ENCODE measurements at places on chromosomes 13 and 19. TPM values are rescaled to one million over a fixed set of nuclear protein-coding genes. Genes with fewer than 3 reads are reported as not detected.

NRTN gene
- 1.6 TPM for total RNA-seq

GNG7 gene
- total RNA-seq = 0.08 TPM

ZNF729 gene
- total RNA-seq = not detected

KIR3DL1 gene
- total RNA-seq = not detected

VSTM2B gene
- total RNA-seq = not detected

ZNF101 gene
- 5.7 TPM for total RNA-seq

FFAR2 gene
- 0.02 TPM for total RNA-seq

ZNF578 gene
- not detected for total RNA-seq

ZNF382 gene
- total RNA-seq = 0.10 TPM

PSENEN gene
- total RNA-seq = 272 TPM

SHISA7 gene
- not detected for total RNA-seq

RFPL4AL1 gene
- 0.17 TPM for total RNA-seq

METTL21C gene
- total RNA-seq = not detected

B3GNT3 gene
- total RNA-seq = 4.2 TPM

PDS5B gene
- total RNA-seq = 8.0 TPM

ZC3H13 gene
- 17.8 TPM for total RNA-seq

GGACT gene
- 3.8 TPM for total RNA-seq

SHISA2 gene
- total RNA-seq = not detected

WTIP gene
- 35.0 TPM for total RNA-seq

ICAM1 gene
- 4.0 TPM for total RNA-seq

PSG5 gene
- total RNA-seq = 0.52 TPM

WDR88 gene
- total RNA-seq = 0.28 TPM

PRSS57 gene
- total RNA-seq = 0.17 TPM

CYP4F2 gene
- total RNA-seq = 0.07 TPM

ERVK3-1 gene
- total RNA-seq = 90.4 TPM

ZFR2 gene
- 0.17 TPM for total RNA-seq

TDRD12 gene
- 0.22 TPM for total RNA-seq

BST2 gene
- 0.12 TPM for total RNA-seq

MAMSTR gene
- 0.50 TPM for total RNA-seq

YIF1B gene
- total RNA-seq = 137 TPM

PGPEP1 gene
- total RNA-seq = 2.2 TPM

MAST1 gene
- 1.8 TPM for total RNA-seq

LILRB1 gene
- total RNA-seq = not detected

LILRA6 gene
- total RNA-seq = 0.06 TPM

RUBCNL gene
- total RNA-seq = 0.09 TPM

ZIC5 gene
- 2.4 TPM for total RNA-seq

KCNRG gene
- total RNA-seq = 0.75 TPM

CACNA1A gene
- total RNA-seq = 0.07 TPM

DMKN gene
- total RNA-seq = 38.9 TPM

IGLON5 gene
- total RNA-seq = 0.12 TPM

CAMSAP3 gene
- 4.8 TPM for total RNA-seq

FOSB gene
- total RNA-seq = 9.6 TPM

SPACA4 gene
- total RNA-seq = not detected

NDUFS7 gene
- total RNA-seq = 69.7 TPM

PEPD gene
- 127 TPM for total RNA-seq

ZNF615 gene
- 4.8 TPM for total RNA-seq

SYNGR4 gene
- 3.0 TPM for total RNA-seq
